ENCODE measurements at places on chromosomes 5 and 9.

- no peak for DNase-seq
Observed at GRCh38 chr5:61069150-61069549, 93.1 kb downstream of the SMIM15 start.

DNA sequence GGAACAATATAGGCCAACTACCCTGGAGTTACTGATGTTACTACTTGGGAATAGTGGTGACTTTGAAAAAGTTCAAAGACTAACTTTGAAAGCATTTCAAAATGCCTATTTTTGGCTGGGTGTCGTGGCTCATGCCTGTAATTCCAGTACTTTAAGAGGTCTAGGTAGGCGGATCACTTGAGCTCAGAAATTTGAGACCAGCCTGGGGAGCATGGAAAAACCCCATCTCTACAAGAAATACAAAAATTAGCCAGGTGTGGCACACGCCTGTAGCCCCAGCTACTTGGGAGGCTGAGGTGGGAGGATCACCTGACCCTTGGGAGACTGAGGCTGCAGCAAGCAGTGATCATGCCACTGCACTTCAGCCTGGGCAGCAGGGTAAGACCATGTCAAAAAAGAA is 105.3 kb downstream of the ARRDC3 start:
- no peak for DNase-seq

DNA sequence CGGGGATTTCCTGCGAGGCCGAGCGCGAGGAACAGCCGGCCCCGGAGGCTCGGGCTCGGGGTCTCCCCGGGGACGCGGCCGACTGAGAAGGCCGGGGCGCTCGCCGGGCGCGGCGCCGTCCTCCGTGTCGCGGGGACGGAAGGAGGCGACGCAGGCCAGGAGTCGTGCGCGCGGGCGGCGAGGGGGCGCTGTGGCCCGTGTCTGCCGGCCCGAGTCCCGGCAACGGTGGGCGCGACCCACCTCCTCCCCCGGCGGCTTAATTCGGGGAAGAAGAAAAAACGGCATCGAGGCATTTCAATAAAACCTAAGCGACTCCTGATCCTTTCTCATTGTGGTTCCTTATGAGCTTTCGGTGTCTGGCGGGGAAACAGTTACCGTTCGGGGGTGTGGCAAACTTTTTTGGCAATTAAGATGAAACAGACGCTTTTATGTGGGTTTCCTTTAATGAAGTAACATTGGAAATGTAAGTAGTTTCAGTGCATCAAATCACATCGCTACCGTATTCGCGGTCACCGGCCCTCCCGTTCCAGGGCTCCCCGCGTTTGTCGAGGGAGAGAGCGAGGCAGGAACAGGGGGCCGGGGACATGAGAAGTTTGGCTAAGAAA is 3.7 kb upstream of the IRX2 start:
- DNase-seq: no peak

- no peak for DNase-seq
Observed at GRCh38 chr9:87465816-87466215, 31.9 kb upstream of the DAPK1 start.

DNA sequence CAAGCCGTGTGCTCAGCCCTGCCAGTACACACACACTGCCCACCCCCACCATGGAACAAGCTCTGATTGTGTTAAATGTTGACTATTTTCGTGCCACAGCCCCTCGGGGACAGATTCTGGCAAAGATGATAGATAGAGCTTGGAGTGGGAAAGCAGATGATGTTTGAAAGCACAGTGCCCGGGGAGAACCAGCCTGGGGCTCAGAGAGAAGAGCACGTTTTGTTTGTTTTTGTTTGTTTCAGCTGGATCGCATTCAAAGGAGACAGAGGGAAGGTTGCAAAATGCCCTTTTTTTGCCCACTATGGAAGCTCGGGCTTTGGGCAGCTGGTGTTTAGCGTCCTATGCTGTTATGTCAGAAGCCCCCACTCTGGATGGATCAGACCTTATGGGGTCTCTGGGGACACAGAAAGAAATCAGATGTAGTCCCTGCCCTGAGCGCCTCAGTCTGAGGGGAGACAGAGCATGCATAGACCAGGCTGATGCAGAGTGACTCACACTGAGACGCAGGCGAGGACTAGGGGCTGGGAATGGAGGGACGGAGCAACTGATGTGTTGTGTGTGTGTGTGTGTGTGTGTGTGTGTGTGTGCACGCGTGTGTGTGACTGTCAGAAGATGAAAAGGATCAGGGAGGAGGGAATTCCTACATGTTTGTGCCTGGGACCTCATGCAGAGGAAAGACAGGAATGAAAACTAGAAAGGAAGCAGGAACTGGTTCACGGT is 229.7 kb downstream of the MELK start:
- DNase-seq: no peak

DNA sequence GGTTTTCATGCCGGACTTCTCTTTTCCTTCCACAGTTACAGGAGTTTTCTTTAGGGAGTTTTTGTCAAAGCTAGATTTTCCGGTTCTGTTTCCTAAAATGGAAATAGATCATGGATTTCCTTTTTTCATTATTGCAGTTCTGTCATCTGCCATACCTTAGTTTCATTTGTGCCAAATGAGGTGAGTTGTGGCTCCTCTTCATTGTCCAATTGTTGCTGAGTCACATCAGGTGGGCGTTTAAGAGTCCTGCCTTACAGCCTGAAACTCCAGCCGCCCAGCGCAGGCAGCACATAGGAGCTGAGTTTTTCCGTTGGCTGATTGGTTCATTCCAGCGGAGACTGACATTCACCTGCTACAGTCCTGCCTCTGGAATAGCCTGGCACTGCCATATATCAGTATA is 14.1 kb downstream of the SLC25A25 start:
- DNase-seq: no peak

DNA sequence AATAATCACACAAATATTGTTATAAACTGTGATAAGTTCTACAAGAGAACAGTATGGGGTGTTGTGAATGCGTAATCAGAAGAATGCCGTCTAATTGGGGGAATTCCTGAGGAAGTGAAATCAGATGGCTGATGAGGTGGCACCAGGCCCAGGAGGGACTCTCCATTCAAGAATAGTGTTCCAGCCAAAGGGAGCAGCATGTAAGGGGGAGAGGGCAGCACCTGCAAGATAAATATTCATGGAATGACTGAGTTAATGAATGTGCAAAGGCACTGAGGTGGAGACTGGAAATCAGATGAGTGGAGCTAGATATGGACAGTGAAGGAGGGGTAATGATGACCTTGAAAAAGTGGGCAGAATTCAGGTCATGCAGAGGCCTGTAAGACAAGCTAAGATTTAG is 250.6 kb downstream of the ARRDC3 start:
- no peak for DNase-seq

GRCh38 chr9:108439947-108440346 is 415.8 kb downstream of the ACTL7B start:
- DNase-seq: peak; percentile 49

GRCh38 chr9:77785341-77785740 is 137.2 kb upstream of the GNA14 start:
- no peak for DNase-seq

DNA sequence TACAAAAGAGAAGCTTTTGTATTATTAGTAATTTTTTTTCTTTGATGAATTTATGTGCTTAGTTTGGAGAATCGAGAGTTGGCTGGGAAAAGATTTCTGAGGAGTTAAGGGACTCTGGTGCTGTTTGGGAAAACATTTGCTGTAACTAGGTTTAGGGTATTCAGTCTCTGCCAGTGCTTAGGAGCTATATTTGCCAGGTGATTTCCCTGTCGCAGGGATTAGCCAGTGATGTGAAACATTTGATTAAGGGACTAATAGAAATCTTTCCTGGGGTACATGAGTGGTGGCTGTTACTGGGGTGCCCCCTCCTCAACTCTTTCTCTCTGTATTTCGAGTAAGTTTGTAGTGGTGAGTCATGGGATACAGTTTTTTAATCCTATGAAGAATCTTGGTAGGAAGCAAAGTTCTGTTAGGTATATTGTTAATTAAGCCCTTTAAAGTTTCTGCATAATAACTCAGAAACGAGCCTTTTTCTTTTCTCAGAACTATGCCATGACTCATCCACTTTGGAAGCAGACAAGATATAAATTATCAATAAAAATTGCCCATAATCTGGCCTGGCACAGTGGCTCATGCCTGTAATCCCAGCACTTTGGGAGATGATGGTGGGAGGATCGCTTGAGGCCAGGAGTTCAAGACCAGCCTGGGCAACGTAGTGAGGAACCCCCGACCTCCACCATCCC is 18.6 kb downstream of the RGMB start:
- no peak for DNase-seq

- no peak for DNase-seq
Observed at GRCh38 chr5:14166437-14166836, 23.3 kb downstream of the TRIO start.

DNA sequence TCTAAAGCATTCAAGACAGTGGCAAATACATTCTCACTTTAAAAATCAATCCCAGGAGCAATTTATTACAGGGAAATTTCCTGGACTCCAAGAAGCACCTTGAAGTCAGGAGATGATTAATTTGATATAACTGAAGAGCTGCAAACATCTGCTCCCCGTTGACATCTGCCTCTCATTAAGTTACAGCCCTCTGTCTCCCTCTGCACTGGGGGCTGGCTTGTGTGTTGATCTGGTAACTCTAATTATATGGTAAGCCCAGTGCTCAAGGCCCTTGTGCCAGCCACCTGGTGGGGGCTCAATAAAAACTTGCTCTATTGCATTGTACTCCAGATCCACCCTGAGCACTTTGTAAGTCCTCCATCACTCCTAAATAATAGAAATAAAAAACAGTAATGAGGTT is 131.1 kb upstream of the ZNF462 start:
- no peak for DNase-seq

GRCh38 chr5:39628348-39628747 is 203.6 kb upstream of the DAB2 start:
- DNase-seq: no peak

- no peak for DNase-seq
Observed at GRCh38 chr9:80615964-80616363, 1044.2 kb downstream of the TLE4 start.

- DNase-seq: no peak
Observed at GRCh38 chr5:14226992-14227391, 83.8 kb downstream of the TRIO start.

DNA sequence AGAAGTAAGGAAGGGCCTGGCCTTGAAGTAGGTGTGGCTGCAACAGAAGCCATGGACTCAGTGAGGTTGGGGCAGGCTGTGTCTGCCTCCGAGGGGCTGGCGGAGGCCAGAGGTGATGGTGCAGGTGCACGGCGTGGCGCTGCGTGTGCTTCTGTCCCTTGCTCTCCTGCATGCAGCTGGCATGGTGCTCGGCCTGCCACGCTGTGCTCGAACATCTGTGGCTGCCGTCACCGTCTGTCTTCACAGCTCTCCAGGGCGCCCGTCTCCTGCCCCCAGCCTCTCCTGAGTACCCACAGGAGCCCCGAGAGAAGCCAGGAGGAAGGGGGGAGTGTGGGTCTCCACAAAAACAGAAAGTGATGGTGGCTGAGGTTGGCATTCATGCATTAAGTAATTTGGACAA is 193.7 kb downstream of the CACNA1B start:
- no peak for DNase-seq

DNA sequence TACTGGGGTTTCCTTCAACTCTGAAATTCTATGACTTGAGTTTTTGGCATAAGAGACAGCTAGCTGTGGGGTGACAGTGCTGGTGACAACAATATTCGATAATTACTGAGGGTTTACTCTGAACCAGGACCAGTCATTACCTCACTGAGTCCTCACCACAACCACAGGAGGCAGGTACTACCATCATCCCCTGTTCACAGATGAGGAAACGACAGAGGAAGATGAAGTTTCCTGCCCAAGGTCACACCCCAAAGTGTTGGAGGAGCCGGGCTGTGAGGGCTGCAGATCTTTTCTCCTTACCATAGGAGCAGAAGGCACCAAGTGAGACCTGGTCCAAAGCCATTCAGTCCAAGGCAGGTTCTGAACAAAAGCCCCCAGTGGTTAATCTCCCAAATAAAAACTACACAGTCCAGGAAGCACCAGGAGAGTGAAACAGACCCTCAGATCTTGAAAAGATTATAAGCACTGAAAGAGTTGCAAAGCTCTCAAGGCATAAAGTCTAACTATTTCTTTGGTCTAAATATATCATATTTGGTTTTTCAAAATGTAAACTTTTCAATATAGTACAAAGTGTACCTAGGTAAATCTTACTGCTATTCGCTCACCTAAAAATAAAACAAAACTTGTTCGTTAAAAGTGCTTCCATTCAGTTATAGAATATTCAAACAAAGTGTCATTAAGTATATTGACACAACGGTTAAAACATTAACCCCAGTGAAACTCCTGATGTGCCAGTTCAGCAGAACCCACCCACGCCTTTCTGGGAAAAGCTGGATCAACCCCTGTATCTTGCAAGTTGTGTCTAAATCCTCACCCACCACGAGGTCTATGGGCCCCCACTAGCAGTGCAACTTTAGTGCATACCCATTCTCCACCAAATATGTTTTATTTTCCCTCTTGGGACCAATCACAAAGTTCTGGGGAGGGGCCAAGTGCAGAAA is 82.6 kb upstream of the EQTN start:
- DNase-seq: no peak

GRCh38 chr5:114789773-114790402 is 379.8 kb downstream of the TRIM36 start:
- peak; percentile 29 for DNase-seq

GRCh38 chr9:23005156-23005555 is 558.5 kb downstream of the DMRTA1 start:
- no peak for DNase-seq

DNA sequence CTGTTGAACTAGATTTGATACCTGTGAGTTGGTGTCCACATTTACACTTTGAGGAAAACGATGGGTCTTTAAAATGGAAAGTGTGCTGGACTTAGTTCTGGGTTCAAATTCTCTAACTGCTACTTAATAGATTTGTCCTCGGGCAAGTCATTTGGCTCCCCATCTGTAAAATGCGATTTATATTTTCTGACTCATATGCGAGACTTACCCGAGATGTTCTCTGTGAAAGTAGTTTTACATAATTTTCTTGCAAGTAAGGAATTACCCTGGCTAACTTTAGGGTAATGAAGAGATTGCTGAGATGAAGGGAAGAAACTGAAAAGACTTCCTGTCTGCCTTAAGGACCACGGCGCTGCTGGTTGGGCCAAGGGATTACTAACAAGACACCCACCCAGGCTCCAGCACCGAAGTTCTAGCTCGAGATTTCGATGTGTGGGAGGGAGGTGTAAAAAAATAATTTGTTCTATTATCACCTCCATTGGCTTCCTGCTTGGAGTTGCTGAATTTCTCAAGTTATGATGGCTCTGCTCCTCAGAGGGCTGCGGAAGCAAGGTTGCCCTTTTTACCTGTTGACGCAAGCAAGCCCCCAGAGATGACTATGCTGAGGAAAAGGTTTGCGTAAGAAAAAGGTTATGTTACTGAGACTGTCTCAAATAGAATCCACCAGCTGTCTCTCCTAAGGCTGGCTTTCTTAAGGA is 24.1 kb downstream of the PCSK1 start:
- no peak for DNase-seq

DNA sequence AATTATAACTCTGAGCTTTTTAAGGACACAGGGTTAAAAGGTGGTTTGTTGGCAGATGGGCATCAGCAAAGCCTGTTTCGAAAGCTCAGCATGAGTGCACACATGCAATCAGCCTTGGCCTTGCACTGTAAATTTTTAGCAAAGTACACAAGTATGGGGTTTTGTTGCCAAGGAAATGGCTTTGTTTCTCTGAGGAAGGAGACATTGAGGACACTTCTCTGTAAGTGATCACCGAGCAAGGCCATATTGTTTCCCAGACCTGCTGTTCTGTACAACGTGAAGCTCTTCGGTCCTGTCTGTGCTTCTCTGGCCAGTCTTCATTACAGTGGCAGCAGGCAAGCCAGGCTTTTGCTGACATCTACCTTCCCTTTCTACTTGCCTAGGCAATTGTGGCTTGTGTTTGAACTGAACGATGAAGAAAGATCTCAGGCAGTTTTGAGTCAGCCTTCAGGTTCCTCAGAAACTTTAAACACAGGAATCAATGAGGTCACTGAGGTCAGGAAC is 27.9 kb upstream of the GLRX start:
- DNase-seq: no peak

GRCh38 chr9:105667867-105668266 is 5.6 kb downstream of the TAL2 start:
- no peak for DNase-seq
